ENCODE measurements at places on chromosomes 3 and 15.

- DNase-seq = no peak
These were observed 29.1 kb downstream of the FGD5 start for GRCh38 chr3:14847613-14848541.

DNA sequence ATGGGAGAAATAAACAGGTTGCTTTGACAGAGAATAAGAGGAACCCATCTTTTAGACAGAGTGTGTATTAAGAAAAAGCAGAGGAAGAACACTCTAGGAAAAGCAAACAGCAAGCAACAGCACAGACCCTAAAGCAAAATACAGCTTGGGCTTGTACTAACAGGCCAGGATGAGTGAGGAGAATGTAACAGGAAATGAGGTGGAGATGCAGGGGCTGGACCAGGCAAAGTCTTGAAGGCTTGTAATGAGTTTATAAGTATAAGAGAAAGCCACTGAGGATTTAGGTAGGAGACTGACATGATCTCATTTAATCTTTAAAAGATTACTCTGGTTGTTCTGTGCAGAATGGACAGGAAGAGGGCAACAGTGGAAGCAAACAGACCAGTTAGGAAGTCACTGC lies 4.9 kb downstream of the UBR1 start:
- no peak for DNase-seq

GRCh38 chr15:78200276-78200930 lies 34.0 kb downstream of the ACSBG1 start:
- no peak for DNase-seq

DNA sequence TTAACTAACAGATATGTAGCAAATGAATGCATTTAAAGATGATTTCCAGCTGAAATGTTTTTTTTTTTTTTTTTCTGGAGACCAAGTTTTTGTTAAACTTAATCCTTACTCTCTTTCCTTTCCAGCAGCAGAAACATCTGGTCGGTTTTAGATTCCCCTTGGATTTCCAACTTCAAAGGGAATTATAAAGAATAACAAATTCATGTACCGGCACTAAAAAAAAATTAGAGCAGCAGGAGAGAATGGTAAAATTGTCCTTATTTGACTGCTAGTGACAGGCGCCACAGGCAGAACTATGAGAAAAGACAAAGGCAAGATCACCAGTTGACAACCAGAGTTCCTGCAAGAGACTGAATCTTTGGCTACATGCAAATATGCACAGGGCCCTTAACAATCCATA lies 393.3 kb downstream of the TIGIT start:
- DNase-seq = no peak

DNA sequence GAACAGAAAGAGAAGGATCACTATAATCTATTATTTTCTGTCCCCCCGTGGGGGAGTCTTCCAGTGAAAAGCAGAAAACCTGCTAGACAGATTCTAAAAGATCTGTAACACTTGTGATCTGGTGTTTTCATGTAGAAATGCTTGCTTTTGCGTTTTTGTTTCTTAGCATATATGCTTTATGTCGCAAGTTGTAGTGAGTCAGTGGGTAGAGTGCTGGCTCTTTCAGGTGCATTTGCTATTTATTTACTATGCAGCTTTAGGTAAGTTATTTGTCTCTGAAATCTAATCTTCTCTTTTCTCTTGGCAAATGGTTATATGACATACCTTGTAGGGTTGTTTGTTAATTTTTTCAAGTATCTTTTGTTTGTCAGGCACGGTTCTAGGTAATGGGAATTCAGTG lies 9.4 kb downstream of the AKAP13 start:
- DNase-seq = no peak

Measured in cerebellar nuclear complex (tissue), 1 donor.